Transverse colon (tissue), 4 donors: ENCODE measurements at places on chromosomes 1 and 21.

DNA sequence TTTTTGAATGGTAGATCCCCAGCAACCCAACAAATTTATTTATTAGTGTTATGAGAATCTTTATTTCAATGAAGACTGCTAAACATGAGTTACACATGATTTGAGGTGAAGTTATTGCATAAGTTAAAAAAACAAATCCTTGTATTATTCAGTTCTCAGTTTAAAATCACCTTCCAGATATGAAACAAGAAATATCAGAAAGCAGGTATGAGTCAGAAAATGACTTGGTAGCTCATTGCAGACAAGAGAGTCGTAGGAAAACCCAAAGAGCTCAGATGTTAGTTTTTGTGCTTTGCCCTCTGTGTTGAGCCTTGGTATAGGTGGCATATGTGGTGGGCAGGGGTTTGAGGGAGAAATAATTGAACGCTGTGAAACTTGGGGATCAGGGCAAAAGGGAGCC, 339.4 kb downstream of the BRINP3 start:
- no peak for DNase-seq

DNA sequence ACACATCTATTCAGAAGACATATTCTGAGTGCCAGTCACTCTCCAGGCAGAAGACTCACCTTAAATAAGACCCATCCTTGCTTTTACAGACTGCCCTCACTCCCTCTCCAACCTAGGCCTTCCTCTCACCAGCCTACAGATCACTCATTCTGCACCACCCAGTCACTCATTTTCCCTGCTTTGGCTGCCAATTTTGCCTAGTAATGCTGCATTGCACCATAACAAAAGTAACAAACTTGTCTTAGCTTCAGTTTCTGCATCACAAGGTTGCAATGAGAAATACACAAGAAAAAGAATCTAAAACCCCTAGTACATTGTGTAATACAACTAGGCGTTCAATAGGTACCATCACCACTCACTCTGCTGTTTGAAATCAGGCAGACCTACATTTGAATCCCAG, 292.4 kb downstream of the PLPP3 start:
- DNase-seq: no peak

- no peak for DNase-seq
Measured at GRCh38 chr1:52904927-52905698, 16.4 kb downstream of the ECHDC2 start.

DNA sequence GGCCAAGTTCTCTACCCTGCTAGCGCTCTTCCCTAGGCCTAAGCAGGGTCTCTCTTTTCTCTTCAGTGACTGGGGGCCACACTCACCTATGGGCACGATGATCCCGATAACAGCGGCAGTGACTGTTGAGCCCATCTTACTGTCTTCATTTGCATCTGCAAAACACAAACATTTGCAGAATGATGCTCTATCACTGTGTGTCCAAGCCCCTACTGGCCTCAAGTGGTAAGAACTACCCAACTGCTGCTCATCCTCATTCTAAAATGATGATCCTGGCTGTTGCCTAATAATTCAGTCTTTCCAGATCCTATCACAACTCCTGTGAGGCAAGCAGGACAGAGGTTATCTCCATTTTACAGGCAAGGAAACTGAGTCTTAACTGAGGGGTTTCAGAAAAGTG, 16.7 kb upstream of the MAGOH start:
- DNase-seq: no peak

DNA sequence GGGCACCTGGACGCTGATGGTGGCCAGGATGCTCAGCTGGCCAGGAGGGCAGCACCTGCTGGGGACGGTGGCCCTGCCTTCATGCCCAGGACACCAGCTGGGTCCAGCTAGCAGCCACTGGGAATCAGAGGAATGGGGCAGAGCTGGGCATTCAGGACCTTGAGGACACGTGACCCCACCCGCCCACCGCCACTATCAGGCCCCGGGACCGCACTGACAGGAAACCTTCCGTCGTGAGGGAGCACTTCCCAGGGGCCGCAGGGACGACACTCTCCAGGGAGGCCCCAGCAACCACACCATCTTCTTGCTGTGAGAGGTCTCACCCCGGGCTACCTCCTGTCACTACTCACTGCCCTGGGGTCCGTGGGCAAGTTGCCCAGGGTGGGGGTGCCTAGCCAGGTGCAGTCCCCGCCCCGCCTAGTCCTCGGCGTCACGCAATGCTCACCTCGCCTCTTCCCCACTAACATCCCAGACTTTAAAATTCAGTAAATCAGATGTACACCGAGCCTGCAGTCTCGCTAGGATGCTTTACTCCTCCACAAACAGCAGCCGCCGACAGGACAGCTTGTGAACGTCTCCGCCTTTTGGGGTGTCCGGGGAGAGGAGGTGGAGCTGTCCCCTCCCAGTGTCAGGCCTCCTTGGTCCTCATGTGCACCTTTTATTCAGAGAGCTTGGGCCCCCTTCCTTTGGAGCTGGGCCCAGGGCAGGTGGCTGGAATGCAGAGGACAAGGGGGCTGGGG, 4.9 kb downstream of the VWA1 start:
- no peak for DNase-seq

GRCh38 chr1:112711670-112712069, 3.5 kb downstream of the PPM1J start:
- DNase-seq: no peak
